ENCODE measurements at places on chromosomes 7 and 10.

GRCh38 chr7:125355899-125356298, 426.3 kb upstream of the POT1 start:
- DNase-seq, result no peak

DNA sequence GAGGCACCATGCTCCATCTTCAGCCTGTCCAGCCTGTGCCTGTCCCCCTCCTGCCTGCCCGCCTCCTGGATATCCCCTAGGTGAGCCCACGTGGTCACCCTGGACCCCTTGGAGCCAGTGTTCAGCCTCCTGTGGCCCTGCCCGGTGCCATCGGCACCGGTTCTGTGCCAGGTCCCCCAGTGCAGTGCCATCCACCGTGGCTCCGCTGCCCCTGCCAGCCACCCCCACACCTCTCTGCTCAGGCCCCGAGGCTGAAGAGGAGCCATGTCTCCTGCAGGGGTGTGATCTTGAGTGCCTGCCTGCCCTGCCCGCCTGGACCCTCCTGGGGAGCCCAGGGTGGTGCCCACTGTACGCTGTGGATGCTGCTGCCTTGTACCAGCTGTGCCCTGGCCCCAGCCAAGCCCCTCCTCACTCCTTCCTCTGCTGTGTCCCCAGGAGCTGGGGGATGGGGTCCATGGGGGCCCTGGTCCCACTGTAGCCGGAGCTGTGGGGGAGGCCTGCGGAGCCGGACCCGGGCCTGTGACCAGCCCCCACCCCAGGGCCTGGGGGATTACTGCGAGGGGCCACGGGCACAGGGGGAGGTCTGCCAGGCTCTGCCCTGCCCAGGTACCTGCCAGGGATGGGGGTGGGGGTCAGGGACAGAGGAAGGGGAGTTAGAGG, 26.2 kb upstream of the ZNF862 start:
- DNase-seq, result no peak

DNA sequence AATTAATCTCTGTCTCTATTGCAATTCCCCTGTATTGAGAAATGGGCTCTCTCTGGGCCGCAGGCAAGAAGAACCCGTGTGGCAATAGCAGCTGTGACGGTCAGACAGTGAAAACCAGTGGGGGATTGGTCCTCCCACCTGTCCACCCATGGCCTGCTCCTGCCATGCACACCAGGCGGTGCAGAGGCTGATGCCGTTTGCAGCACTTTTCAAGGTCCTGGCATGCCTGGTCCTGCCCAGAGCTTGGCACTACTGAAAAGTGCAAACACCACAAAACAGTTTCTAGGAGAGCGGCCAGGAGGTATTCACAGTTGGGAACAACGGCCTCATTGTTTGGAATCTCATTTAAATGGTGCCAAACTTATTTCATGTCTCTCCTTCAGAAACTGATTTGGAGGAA, 41.5 kb downstream of the PSPH start:
- DNase-seq, result peak; percentile 56

DNA sequence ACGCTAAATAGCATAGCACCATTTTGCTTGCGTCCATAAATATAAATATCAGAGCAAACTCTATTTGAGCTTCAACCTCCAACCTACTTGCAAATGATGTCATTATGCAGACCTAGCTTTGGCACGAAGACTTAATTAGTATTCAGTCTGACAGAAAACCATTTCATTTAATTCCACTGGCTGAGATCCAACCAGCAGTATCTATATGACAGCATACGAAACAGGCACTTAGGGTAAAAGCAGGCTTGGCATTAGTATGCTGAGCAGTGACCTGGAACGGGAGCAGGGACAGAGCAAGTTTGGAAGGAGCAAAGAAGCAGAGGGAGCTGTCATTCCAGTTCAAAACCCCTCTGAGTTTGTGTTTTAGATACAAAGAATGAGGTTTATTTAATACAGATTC, 312.5 kb upstream of the CHRM2 start:
- DNase-seq, result no peak

DNA sequence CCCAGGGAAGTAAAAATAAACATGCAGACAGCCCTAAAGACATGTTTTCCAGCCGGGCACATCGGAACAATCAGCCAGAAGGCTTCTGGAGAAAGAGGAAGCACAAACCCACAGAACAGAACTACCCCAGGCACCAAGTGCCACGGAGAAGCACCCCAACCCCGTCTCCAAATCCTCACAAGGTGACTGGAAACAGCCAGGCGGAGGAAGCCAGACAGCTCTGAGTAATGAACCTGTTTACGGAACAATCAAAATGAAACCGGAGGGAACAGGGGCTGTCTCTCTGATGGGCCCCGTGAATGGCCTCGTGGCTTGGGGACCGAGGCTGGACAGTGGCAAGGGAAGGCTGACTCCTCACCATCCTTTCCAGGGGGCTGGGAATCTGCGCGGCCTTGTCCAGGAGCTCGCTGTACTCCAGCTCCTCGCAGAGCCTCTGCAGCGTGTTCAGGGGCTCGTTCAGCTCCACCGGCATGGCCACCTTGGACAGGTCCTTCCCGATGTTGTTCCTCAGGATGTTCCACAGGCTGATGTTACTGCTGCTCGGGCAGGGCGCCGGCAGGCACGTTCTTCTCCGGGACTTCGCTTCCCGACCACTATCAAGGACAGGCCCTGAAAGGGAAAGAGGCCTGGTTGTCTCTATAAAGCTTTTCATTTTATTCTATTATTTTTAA, 77.0 kb upstream of the GSDME start:
- no peak for DNase-seq

- DNase-seq, result no peak
Measured at GRCh38 chr10:4654496-4654895, 171.5 kb upstream of the AKR1E2 start.

DNA sequence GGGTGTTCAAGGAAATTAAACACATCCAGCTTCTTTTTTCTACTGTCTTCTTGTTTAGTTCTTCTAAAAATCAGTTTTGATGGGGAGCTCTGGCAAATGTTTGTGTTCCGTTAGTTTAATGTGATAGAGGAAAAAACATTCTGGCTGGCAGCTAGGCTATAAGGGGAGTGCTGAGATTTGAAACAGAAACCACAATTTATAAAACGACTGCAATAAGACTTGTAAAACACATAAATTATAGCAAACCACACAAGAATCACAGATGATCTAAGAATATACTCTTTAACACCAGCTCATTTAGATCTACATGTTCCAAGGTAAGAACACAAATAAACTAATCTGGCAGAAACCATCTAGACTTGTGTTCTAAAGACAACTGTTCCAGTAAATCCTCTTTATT, 425.5 kb downstream of the CNTNAP2 start:
- no peak for DNase-seq

GRCh38 chr7:621572-622285, 102.1 kb upstream of the PDGFA start:
- DNase-seq, result no peak

DNA sequence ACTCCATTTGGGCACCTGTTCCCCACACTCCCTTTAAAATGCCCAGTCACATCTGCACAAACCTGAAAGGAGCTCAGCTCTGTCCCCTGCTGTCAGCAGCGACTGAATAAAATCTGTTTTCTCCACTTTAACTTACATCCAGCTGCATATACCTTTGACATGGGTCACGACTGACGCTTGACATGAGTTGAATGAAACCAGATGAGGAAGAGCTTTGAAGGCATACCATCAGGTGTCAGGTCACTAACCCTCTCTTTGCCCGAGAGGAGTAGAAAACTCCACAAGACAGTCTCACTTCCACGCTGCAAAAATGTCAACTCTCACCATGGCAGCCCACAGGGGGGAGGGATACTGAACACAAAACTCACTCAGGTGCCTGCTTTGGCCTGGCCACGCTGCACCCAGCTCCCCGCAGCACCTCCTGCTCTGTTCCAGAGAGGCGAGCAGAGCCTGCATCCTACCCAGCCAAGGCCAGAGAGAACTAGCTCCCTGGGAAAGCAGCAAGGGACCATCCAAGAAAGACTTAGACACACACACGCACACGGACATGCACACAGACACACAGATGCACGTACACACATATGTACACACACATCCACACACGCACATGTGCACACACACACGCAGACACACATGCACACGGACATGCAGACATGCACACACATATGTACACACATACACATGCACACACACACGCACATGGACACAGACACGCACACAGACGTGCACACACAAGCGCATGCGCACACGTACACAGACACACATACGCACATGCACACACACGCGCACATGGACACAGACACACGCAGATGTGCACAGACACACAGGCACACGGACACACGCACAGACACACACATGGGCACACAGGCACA, 191.0 kb downstream of the MAD1L1 start:
- DNase-seq, result no peak

DNA sequence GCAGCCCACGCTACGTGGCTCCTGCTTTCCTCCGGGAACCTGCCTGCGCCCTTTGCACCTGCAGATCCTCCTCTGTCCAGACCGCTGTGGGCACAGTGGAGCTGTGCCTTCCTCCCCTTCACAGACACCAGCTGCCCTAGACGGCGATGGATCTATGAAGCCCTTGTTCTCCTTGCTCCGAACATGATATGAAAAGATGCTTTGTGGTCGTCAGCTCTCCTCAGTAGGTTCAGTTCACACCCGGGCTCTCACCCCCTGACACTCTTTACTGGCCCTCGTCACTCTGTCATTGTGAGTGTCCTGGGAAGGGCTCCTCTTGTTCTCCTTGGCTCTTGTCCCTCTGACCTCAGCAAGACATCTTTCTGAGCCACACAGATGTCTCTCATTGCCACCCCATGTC, 4.2 kb downstream of the ZNF488 start:
- no peak for DNase-seq

DNA sequence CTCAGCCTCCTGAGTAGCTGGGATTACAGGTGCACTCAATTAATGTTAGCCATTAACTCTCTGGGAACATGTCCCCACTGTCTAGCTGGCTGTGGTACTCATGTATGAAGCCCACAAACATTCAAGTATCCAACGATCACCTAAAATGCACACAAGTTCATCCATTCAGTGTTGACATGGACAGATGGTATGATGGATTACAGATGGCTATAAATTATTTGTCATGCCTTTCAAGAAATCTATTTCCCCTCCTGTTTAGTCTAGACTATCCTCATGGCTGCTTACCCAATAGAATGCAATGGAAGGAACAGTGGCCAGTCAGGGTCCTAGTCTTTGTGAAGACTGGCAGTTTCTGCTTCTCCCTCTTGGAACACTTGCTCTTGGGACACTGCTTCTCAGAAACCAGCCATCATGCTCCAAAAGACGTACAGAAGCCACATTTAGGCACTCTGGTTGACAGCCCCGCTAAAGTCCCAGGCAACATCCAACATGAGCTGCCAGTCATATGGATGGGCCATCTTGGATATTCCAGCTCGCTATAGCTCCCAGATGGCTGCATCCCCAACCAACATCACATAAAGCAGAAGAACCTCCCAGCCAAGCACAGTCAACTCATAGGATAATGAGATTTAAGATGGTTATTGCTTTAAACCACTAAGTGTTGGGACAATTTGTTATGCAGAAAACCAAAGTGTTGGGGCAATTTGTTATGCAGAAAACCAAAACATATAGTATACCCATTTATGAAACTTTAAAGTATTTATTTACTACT, 33.1 kb downstream of the MYL10 start:
- no peak for DNase-seq

GRCh38 chr7:29179115-29179514, 15.5 kb upstream of the CHN2 start:
- DNase-seq, result no peak

DNA sequence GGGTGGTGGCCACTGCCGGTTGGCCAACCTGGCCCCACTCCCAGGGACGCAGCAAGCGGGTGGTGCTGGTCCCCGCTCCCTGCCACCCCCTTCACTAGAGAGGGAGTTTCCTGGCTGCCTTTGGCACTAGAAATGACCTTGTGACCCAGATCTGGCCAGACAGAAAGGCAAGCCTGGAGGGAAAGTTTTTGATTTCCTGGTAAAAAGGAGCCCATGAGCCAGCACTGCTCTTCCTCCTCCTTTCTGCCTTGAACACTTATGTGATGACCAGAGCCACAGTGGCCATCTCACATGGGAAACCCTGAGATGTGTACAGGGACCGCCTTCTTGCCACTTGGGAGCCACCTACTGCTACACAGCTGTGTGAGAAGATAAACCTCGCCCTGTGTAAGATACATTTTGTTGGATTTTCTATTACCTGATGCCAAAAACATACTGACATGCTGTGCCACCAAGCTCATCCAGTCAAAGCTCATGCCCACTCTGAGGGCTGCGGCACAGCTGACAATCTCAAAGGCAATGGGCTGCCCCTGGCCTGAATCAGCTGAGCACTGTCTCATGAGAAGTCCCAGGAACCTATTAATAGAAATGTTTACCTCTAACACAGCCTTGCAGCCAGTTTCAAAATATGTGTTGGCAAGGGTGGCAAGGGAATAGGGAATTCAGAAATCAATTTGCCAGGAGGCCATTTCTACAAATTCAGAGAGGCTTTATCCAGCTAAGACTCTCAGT, 94.0 kb downstream of the CYTH3 start:
- no peak for DNase-seq

DNA sequence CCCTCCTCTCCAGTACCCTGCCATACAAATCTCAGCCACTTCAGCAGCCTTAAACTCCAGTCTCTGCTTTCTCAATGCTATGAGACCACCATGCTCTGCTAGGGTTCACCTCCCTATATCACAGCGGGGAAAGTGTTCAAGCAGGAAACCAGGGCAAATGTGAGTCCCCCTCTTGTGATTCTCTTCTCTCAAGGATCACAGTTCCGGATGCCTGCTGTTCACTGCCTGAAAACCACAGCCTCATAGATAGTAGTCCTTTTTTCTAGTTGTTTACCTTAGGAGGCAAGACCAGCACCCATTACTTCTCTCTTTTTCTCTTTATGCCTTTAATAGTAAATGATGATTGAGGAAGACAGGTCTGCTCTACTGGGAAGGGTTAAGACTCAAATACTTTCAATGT, 100.8 kb downstream of the SGMS1 start:
- no peak for DNase-seq

GRCh38 chr10:92847202-92847864, 987 bp upstream of the EXOC6 start:
- DNase-seq, result no peak

DNA sequence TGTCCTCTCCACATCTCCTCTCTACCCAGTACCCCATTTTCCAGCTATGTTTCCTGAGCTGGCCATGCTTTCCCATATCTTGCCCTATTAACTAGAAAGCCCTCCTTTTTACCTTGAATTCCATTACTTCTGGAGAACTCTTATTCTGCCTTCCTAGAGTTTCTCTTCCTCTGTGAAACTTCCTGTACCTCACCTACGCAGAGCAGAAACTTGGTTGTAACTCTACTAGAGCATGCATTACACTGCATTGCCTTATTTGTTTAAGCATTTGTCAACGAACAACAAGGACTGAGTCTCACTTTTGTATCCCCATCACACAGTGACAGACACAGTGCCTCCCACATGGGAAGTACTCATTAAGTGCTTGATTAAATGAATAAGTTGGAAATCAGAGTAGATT, 36.4 kb downstream of the VCL start:
- no peak for DNase-seq

GRCh38 chr7:146700015-146700560, 583.5 kb downstream of the CNTNAP2 start:
- no peak for DNase-seq

- DNase-seq, result no peak
Measured at GRCh38 chr10:61589547-61590243, 73.0 kb upstream of the CABCOCO1 start.
